ENCODE measurements at places on chromosomes 16 and 17. TPM values are rescaled to one million over a fixed set of nuclear protein-coding genes. Genes with fewer than 3 reads are reported as not detected.

DNA sequence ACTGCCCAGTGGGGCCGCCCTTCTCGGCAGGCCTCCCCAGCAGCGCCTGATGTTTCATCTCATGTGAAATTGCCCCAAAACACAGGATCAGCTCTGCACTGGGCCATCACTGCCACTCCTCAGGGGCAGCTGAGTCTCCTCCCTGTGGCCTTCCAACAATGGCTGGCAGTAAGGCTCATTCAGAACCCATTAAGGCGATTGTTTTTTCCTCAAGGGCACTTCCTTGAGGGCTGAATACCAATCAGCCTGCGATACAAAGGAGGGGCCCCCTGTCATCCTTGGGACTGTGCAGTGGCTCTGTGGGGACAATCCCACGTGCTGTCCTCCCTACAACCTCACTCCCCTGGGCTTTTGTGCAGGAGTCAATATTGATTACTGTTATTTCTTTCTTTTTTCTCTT is 47.5 kb downstream of the XYLT1 start:
- DNase-seq = no peak

DNA sequence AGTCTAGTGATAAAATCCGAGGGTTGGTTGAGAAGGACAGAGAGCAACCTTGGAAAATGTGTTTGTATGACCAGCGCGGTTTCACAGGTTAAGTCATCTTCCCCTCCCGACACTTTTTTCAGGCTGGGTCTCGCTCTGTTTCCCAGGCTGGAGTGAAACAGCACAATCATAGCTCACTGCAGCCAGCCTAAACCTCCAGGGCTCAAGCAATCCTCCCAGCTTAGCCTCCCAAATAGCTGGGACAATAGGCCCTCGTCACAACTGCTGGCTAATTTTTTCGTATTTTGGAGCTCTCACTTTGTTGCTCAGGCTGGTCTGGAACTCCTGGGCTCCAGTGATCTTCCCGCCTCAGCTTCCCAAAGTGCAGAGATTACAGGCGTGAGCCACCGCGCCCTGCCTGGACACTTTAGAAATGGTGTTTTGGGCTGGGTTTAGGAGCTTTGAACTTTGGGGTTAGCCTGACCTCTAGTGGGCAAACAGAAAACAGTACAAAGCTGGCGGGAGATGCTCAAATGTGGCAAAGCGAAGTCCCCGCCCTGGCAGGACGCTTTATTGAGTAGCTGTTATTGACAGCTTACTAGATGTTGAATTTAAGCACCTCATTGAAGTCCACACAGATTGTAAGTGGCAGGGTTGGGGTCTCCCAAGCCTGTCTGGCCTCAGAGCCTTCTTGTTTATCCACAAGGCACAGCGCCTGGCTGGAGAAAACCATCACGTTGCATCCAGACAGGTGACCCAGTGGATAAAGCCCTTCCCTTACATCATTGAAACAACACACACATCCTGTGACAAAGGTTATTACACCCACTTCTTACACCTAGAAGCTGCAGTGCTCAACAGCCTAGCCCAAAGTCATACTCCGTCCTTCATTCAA is 34.7 kb upstream of the RBBP6 start:
- DNase-seq = peak; percentile 56

GRCh38 chr17:76048711-76049110 is 21.6 kb upstream of the EVPL start:
- DNase-seq = no peak

DNA sequence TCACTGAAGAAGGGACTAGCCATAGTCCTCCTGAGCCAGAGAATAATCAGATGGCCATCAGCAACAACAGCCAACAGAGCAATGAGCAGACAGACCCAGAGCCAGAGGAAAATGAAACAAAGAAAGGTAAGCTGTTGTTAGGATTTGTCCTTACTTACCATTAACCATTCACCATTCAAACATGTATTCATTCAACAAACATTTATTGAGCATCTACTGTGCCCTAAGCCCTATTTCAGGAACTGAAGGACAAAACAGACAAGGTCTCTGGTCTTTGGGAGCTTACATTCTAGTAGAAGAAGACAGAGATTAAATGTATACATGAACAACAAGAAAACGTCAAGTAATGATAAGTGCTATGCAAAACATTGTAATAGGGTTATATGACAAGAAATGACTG is 19.3 kb downstream of the OGFOD1 start:
- DNase-seq = no peak

DNA sequence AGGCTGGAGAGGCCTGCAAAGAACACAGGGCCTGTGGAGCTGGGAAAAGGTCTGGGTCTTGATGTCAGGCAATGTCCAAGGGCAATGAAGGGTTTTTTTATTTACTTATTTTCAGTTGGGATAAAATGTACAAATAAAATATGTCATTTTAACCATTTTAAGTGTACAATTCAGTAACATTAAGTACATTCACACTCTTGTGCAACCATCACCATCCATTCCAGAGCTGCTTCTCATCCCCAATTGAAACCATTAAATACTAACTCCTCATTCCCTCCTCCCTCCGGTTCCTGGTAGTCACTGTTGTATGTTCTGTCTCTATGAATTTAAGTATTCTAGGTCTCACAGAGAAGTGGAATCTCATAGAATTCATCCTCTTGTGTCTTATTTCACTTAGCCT is 444.7 kb downstream of the HS3ST3B1 start:
- no peak for DNase-seq

DNA sequence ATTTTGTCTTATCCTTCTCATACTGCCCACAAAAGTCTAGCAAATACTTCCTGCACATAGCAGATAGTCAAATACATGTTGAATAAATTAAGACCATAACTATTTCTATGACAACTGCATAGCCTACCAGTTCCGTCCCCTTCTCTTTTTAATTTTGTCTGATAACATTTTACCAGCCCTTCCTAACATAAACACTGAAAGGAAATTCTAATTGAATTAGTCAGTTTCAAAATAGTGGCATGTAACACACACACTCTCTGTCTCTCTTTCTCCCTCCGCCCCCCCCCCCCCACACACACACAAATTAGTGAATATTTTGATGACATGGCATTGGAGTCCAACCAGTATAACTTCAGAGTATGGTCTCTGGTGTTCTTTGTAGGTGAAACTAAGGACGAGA is 41.8 kb downstream of the TNRC6C start:
- DNase-seq = no peak

GRCh38 chr17:29193146-29193545 is 12.9 kb upstream of the MYO18A start:
- no peak for DNase-seq

KRT14 gene
- 3.1 TPM for polyA plus RNA-seq

DNA sequence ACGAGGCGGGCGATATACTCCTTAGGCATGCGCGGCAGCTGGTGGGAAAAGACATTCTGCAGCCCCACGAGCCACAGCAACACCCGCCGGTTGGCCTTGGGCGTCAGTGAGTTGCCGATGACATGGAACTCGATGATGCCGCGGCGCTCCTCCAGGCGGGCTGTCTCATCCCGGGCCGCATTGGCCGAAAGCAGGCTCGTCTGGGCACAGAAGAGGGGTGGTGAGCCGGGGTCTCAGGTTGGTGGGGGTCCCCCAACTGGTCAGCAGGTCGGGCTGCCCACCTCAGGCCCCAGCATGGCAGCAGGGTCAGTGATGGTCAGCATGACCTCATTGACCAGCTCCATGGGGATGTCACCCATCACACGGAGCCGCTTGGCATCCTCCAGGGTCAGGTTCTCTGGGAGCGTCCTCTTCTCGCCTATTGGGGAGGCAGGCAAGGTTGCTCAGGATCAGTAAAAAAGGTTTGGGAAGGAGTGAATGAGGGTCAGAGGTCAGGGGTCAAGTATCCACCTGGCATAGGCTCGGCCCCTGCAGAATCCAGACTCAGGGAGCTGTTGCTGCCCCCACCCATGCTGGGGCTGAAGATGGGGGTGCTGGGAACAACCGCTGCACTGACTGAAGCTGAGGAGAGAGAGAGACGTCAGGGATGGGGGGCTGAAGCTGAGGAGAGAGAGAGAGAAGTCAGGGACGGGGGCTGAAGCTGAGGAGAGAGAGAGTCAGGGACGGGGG is 3.6 kb downstream of the KAT2A start:
- DNase-seq = no peak

DNA sequence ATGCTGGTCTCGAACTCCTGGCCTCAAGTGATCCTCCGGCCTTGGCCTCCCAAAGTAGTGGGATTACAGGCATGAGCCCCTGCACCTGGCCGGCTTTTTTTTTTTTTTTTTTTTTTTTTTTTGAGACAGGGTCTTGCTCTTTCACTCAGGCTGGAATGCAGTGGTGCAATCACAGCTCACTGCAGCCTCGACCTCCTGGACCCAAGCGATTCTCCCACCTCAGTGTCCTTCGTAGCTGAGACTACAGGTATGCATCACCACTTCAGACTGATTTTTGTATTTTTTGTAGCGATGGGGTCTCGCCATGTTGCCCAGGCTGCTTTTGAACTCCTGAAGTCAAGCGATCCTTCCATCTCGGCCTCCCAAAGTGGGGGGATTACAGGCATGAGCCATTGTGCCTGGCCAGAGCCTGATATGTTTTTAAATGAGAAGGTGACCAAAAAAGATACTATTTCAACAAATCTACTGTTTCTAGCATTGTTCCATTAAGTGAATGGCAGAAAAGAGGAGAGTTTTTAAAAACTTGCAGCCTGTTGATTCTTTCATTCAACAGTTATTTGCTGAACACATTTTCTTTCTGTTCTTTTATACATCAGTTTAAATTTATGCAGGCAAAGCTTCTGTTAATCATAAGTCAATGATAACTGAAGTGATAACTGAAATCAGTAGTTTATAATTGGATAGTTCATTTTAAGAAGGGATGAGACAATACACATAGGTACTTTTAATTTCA is 3.2 kb upstream of the SRSF1 start:
- DNase-seq = no peak

AGRP gene
- not detected for polyA plus RNA-seq

GRCh38 chr16:89823087-89823823 is 5.0 kb upstream of the SPIRE2 start:
- no peak for DNase-seq

GRCh38 chr17:29936724-29937123 is 4.7 kb upstream of the EFCAB5 start:
- DNase-seq = no peak

- no peak for DNase-seq
Observed at GRCh38 chr17:29573558-29573869, 5.0 kb downstream of the TP53I13 start.

DNA sequence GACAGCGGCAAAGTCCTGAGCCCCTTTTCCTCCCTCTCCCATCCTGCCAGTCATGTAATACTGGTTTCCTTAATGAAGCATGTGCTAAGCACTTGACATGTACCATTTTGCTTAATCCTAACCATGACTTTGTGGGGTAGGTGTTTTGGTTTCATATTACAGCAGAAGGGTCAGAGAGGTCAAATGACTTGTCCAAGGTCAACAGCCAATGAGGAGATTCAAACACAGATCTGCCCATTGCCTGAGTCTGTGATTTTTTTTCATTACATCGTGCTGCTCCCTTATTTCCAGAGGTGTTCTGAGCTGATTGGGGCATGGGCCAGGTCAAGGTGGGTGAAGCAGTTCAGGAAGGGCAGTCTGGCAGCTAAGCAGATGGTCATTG is 17.6 kb upstream of the PHF12 start:
- DNase-seq = no peak

DNA sequence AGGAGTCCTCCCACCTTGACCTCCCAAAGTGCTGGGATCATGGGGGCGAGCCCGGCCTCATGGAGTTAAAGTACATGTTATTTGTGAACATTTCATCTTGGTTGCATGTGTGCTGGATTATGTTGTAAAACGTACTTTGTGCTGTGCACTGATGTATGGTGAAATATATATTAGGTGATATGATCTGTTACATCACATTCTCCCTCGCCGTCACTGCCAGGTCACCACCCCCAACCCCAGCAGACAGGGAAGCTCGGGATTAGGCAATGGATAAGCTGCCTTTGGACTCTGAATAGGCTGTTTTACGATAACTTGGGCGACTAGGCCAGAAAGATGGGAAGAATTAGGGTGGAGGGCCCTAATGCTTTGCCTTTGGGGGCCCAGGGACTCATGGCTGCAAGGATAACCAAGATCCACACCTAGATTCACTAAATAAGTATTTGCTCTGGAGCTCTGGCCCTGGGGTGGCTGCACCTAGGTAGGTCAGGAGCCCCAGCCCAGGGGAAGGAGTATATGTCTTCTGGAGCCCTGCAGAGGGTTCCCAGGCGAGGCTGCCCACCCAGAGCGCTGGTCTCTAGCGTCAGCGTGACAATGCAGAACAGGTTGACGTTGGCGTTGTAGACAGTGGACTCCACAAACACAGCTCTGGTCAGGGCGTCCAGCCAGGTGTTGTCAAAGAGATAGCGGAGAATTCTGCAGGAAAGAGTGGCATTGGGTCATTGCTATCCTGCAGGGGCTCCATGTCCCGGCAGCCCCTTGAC is 27.1 kb upstream of the GCSH start:
- no peak for DNase-seq

- DNase-seq = no peak
Observed at GRCh38 chr17:42586514-42587230, 9.1 kb upstream of the PSMC3IP start.

- no peak for DNase-seq
Observed at GRCh38 chr17:42428141-42428944, 5.3 kb upstream of the CAVIN1 start.

DNA sequence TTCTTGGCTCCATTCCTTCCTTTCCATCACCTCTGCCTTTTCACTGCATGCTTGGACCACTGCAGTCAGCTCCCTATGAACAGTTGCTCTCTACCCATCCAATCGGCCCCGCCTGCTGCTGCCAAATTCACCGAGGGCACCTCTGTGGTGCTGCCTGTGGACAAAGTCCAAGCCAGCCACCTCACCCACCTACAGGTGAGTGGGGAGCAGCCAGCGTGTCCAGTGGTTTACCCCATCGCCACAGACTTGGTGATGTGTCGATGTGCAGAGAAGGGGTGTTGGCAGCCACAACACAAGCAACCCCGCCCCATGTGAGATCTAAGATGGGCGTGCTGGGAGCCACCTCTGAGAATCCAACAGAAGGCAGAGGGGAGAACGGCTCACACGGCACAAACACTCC is 43.7 kb upstream of the STH start:
- DNase-seq = no peak
